Neural crest cell (in vitro differentiated cells): ENCODE measurements at places on chromosomes 1 and 21.

GRCh38 chr1:160093624-160094290 is 4.7 kb downstream of the IGSF8 start:
- DNase-seq = no peak

DNA sequence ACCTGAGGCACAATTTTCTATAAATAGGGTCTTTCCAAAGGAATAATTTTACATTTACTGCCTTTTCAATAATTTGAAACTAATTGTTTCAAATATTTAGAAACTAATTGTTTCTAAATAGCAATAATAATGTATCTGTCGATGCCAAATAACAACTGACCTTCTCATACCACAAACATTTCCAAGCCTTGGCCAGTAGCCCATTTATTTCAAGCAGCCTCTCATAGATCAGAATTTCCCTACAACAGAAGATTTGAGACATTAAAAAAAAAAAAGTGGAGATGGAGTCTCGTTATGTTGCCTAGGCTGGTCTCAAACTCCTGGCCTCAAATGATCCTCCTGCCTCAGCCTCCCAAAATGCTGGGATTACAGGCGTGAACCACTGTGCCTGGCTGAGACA is 2.1 kb upstream of the GFI1 start:
- DNase-seq = no peak

- no peak for DNase-seq
Observed at GRCh38 chr1:231849981-231850380, 223.4 kb downstream of the DISC1 start.

DNA sequence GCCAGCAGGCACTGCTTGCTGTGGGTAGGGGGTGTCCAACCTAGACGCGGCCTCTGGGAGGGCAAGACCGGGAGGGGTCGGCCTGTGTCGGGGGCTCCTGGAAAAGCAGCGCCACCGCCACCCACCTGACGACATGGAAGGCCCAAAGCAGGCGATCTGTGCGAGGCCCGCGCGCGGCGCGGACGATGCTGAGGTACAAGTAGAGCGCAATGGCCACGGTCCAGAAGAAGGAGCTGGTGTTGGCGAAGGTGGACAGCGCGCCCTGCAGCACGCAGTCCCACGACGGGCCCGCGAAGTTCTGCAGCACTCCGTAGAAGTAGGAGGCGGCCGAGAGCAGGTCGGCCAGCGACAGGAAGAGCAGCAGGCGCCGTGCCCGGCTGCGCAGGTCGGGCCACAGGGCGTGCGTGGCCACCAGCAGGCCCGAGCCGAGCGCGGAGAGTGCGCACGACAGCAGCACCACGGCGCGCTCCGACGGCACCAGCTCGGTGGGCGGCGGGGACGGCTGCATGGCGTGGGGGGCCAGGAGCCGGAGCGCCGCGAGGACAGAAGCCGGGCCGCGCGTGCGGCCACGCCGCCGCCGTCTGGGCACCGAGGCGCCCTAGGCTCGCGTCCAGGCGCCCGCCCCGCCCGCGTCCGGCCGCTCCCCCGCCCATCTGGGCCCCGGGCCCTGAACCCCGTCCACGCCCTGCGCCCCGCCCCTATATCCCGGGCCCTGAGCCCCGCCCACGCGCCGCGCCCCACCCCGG is at the start of gene GPR157:
GPR157 (minus strand) TSS at position 583 of the 746 bp plus-strand sequence; CDS start at position 508, 75 bp downstream.
- peak; percentile 43 for DNase-seq

DNA sequence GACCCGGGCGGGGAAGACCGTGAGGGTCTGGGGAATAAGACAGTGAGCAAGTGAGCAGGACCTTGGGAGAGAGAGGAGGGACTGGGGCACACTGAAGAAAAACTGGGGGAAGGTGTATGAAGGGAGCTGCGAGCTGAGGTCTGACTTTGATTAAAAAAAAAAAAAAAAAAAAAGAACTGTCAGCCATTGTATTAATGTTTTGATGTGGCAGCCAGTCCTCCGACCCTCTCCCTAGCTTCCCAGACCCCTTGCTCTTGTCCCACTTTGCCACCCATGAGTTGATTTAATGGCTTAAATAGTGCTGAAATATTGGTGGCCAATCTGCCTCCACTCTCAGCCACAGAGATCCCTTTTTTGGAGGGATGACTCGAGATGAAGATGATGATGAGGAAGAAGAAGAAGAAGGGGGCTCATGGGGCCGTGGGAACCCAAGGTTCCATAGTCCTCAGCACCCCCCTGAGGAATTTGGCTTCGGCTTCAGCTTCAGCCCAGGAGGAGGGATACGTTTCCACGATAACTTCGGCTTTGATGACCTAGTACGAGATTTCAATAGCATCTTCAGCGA is 652 bp downstream of the HAX1 start:
- no peak for DNase-seq

DNA sequence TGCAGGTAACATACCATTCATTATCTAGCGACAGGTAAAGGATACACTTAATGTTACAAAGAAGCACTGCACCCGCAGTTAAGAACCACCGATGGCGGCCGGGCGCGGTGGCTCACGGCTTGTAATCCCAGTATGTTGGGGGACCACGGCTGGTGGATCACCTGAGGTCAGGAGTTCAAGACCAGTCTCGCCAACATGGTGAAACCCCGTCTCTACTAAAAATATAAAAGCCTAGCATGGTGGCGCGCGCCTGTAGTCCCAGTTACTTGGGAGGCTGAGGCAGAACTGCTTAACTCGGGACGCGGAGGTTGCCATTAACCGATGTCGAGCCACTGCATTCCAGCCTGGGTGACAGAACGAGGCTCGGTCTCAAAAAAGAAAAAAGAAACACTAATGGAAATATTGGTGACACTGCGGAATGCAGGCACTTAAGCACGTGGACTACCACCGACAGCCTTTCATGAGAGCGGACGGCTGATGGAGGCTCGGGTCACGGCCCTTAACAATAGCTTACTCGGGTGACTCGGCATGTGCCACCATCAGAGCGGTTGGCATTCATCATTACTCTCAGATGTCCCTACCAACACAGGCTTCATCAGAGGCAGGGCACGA is 542 bp downstream of the GAS5 start:
- no peak for DNase-seq

DNA sequence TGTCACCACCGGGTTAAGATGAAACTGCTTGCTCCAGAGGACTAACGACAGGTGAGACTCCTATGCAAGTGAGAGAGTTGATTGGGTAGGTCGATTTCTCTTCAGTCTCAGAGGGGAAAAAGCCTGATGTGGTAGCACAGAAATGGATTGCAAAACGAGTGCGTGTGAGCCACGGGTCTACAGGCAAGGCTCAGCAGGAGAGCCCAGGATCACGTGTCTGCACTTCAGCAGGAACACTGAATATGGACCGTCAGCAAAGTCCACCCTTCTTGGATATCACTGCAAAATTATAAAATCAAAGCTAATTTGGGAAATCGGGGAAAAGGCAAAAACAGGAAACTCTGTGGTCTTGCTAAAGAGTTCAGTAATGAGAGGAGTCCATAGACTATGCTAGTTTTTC is 107.7 kb upstream of the ZNF648 start:
- DNase-seq = no peak

DNA sequence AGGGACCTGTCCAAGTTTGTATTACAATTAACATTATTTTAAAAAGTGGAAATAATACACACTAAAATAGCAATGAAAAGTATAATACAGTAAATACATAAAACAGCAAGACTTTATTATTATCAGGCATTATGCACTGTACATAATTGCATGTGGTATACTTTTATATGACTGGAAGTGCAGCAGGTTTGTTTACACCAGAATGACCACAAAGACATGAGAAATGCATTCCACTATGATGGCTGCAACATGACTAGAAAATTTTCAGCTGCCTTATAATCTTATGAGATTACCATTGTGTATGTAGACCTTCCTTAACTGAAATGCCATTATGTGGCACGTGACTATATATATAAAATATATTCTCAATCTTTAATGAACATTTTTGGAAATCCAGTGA is 1699.6 kb downstream of the KCNT2 start:
- no peak for DNase-seq

GRCh38 chr1:53090227-53091147 is 28.5 kb downstream of the PODN start:
- no peak for DNase-seq
